Activated T-helper 2 cell treated with anti-CD3 and anti-CD28 coated beads, Interferon-gamma antibody, Interleukin-2, Interleukin-4, amounts not matched to agents 10 μg/mL and 5 μg/mL and 100 μg/mL, durations not matched to agents 14 hours and 24 hours and 36 hours (primary cell): ENCODE measurements at places on chromosomes 3 and 15.

GRCh38 chr3:155517903-155518302 lies 224.4 kb upstream of the STRIT1 start:
- no peak for DNase-seq

DNA sequence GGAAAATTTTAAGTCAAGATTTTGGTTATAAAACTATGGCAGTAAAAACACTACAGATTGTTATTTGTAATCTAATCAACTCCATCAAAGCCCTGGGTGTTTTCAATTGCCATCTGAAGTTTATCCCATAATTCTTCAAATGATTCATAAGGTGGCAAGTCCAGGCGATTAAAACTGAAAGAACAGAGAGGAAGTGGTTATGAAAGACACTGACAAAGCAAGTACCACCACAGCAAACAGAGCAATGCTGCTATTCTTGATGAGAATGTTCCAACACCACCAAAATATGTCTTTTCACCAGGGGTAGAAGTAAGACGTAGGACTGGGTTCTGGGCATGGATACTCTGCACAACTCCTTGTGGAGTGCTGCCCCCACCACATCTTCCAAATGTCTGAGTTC lies 86.9 kb upstream of the PRTG start:
- DNase-seq, result peak; percentile 18

GRCh38 chr3:66270288-66270687 lies 49.5 kb downstream of the SLC25A26 start:
- no peak for DNase-seq

GRCh38 chr3:158954420-158954819 lies 152.6 kb downstream of the MFSD1 start:
- no peak for DNase-seq

GRCh38 chr3:181724192-181724965 lies 12.7 kb downstream of the SOX2 start:
- no peak for DNase-seq

DNA sequence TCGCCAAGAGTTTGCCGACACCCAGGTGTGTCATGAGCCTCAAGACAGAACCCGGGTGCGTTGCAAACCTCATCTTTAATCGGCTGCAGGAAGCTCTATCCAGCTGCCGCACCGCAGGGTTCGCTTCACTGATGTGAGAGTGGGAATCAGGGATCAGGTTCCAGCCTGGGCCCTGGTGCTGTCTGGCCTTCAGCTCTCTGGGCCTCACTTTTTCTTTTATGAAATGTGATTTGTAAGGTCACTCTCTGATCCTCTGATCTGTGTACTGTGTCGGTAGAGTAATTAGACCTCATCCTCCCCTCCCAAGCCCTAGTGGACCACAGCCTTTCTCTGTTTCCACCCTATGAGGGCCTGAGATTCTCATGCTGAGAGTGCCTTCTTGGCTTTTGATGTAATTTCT lies 202.8 kb upstream of the UBE2E1 start:
- DNase-seq, result no peak

GRCh38 chr3:10378742-10379141 lies 57.8 kb upstream of the SEC13 start:
- DNase-seq, result no peak
